Activated CD4-positive, alpha-beta T cell treated with anti-CD3 and anti-CD28 coated beads for 4 hours (primary cell): ENCODE measurements at places on chromosomes 6 and 20.

- DNase-seq = no peak
Observed at GRCh38 chr20:45041464-45042337, 59.2 kb downstream of the KCNS1 start.

- DNase-seq = no peak
Observed at GRCh38 chr6:35021004-35021403, 120.1 kb downstream of the TCP11 start.

DNA sequence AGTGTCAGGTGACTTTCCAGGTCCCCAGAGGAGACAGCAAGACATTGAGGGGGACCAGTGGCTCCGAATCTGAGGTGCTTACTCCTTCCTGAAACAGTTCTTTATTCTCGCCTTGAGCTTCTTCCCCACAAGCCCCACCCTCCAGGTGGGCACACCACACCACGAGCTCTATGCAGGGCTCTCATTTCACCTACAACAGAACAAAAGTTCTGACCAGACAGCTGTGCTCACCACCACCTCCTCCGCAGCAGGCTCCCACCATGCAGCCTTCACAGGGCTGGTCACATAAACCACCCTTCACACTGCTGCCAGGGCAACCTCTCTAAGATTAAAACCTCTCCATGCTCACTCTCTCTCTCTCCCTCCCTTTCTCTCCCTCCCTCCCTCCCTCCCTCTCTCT, 384.5 kb upstream of the ARID1B start:
- DNase-seq = no peak

GRCh38 chr6:168188369-168189199, 109.6 kb upstream of the FRMD1 start:
- DNase-seq = no peak

DNA sequence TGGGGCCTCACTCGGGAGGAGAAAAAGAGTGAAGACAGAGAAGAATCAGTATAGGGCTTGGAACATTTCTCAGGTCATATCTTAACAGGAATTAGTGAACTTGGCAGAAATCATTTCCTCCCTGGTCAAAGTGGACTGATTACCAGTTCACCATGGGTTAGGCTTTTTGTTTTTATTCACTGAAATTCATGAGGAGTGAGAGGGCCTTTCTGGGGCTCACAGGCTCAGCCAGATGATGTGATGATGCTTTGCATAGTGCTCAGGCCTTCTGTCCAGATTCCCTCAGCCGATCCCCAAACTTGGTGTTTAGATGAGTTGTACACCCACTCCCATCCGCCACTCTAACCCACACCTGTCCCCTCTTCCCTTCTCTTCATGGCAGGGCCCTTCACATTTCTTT, 32.5 kb downstream of the SRSF3 start:
- no peak for DNase-seq

DNA sequence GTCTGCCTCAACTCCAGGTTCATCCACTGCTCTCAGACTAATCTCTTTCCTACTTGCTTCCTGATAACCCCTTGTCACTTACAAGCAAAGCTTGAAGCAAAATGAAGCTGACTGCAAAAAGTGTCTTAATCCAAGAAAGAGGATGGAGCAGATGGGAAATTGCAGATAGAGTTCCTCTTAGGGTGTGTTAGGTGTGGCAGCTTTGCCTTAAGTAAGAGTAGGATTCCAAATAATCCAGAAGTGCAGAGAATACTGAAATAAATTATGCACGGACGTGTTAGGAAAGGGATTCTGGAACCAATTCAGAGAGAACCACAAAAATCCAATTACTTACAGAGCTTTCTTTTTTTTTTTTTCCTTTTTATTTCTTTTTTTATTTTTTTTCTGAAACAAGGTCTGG, 6.1 kb upstream of the RPL7L1 start:
- no peak for DNase-seq

- no peak for DNase-seq
Observed at GRCh38 chr6:43088654-43089056, 12.5 kb downstream of the PTK7 start.

DNA sequence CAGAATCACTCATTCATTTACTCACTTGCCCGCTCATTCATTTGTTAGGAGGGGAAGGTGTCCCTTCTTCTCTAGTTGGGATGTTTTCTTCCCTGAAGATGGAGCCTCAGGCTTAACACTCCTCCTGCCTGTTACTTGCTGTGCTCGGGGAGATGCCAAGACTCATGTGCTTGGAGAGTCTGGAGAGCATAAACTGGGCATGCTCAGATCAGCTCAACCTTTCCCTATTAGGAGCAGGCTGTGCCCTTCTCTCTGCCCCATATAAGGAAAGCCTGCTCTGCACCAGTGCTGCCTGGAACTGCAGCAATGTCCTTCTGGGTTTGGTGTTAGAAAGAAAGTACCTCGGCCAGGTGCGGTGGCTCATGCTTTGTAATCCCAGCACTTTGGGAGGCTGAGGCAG, 18.0 kb upstream of the UBE2V1 start:
- DNase-seq = no peak

DNA sequence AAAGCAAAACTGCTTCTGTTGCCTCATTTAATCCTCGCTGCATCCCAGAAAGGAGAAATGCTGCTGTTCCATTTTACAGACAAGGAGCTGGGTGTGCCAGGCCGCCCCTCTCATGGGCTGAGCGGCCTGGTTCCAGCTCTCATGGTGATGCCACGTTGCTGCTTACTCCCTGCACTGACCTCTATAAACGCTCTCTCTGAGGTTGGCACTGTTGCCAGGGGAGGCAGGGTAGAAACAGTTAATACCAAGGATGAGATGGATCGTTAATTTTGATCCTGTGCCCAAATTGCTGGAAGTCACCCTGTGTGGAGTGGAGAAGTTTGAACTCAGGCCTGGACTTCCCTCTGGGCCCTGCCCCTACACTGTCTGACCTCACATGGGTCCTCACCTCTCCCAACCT, 25.6 kb downstream of the SIRPA start:
- DNase-seq = no peak

DNA sequence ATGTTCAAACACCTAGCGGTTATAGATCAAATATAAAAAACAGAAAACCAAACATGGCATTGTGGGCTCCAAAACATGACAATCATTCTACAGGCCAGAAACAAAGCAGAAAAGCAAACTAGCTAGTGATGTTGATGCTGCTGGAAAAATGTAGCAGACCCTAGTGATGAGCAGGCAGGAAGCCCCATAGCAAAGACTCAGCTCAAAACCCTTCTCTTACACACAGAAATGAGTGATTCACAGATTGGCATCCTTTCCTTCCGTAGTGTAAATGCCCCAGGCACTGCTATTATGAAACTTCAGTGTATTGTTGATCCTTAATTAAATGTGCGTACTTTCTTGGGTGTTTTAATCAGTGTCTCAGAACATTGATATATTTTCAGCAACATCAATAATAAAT, 425.1 kb downstream of the UTRN start:
- no peak for DNase-seq

GRCh38 chr20:31790401-31790800, 28.8 kb upstream of the MYLK2 start:
- DNase-seq = no peak

DNA sequence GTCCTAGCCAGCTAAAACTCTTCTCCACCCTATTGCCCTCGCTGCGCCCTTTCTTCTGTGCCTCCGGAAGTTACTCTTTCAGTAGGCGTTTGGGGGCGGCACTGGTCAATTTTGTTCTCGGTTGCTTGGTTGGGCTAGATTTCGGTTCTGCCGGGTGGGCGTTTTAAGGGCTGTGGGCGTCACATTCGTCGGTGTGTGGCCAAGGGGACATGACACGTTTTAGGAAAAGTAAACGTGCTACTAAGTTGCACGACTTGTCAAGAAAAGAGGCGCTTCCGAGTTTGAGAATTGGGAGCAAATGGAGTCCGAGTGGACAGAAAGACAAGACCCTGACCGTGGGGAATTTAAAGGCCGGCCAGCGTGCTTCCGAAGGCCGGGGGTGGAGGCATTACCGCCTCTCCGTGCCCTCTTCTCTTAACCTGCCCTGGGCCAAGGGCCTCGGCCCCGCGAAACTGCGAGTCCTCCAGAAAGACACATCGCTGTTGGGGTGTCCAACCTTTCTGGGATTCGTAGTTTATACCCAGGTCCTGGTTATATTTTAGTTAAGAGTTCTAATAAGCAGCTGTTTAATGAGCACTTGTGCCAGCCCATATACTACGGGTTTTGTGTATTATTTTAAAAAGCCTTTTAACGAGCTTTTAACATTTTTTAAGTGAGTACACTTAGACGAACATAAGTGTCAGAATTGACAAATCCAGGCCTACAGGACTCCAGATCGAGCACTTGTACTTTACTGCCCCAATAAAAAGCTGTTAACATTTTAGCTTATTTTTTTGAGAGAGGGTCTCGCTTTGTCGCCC, 664 bp upstream of the BAG6 start:
- no peak for DNase-seq

- no peak for DNase-seq
Observed at GRCh38 chr20:1327241-1327653, 1.7 kb downstream of the SDCBP2 start.

DNA sequence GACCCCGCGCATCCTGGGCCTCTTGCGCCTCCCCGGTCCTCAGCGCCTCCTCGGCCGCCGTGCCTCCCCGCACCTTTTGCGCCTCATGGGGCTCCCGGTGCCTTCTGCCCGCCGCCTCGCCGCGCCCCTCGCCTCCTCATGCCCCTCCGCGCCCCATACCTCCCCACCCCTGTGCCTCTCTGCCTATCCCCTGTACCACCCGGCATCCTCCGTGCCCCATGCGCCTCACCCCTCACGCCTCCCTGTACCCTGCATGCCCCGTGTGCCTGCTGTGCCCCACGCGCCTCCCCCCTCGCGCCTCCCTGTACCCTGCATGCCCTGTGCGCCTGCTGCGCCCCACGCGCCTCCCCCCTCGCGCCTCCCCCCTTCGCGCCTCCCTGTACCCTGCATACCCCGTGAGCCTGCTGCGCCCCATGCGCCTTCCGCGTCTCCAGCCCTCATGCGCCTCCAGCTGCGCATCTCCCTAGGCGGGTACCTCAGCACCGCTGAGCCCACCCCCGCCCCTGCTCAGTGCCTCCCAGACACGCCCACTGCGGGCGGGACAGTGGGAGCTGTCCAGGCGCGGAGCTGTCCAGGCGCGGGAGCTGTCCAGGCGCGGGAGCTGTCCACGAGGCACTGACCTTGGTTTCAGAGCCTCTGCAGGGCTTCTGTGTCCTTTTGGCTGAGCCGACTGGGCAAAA, 37.1 kb downstream of the IGF2R start:
- DNase-seq = no peak

DNA sequence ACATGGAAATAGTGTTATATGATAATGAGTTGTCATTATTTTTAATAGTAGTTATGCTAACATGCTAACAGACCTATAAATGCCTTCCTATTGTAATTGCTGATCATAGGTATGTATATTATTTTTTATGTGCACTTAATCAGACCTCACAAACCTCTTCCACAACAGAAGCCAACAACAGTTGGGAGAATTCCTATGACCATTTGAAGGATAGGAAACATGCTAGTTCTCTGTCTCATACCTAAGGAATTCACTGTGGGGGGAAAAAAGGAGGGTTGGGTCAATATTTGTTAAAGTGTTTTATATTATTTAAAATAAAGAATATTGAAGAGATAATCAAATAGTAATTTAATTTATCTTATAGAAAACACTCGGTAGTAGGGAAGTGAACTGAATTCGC, 990.9 kb downstream of the EPHA7 start:
- no peak for DNase-seq

DNA sequence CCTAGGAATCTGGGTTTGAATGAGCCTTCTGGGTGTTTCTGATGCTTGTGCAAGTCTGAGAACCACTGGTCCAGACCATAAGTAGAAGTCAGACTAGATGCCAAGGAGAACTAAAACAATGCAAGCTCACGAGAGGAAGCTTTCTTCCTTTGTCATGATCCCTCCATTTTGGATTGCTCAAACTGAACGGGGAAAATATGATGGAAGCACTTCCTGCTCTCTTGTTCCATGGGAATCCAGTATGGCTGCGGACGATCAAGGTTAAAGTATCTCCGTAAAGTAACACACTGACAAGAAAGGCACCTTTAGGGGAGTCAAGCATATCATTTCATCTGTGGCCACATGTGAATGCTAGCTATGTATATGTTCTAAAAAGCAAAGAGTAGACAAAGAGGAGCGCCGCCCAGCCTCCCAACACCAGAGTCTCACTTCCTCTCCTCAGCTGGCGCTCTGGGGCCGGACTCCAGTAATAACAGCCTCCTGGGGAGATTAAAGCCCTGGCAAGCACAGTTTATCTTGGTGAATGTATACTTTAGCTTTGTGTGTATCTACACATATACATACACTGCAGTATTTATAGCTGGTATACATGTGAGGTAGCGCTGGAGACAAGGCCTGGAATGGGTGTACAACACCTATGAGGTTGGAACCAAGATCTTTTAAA, 88.1 kb downstream of the FOXC1 start:
- no peak for DNase-seq

DNA sequence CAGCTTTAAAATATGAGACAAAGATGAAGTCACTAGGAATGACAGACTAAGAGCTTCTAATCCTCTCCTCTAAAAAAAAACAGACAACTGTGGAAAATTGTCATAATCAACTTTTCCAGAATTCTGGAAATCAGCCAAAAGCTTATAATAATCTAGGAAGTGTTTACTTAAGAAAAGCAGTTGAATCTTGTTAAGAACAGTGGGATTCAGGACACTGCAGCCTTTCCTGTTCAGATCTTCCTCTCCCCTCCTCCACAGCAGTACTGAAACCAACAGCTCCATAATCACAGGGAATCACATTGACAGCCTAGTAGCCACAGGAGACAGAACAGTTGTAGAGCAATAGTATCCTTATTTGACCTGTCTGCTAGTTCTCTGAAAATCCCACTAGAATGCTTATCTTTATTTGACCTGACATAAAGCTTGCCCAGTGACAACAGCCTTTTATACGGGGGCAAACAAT, 41.6 kb downstream of the IBTK start:
- no peak for DNase-seq

DNA sequence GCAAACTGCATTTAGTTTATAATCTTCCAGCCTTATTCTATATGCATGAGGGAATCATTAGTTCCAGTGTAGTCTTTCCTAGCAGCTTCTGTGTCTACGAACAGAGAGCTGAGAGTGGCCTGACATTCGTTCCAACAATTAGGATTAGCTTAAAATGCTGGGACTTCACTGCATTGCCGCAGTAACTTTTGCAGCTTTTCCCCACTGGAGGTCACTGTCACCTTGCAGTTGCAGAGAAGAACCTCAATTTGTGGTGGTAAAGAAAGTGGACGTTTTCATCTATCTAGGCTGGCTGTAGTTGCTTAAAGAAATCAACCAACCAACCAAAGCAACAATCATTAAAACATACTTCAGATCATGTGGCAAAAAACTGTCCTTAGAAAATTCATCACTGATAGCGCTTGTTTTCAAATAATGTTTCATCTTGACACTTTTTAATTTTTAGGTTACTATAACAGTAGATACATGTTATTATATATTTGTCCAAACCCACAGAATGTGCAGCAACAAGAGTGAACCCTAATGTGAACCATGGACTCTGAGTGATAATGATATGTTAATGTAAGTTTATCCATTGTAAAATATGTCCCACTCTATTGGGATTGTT, 12.2 kb downstream of the MYLK4 start:
- DNase-seq = peak; percentile 28

GRCh38 chr20:58891086-58891717, 38.7 kb downstream of the GNAS start:
- peak; percentile 77 for DNase-seq

DNA sequence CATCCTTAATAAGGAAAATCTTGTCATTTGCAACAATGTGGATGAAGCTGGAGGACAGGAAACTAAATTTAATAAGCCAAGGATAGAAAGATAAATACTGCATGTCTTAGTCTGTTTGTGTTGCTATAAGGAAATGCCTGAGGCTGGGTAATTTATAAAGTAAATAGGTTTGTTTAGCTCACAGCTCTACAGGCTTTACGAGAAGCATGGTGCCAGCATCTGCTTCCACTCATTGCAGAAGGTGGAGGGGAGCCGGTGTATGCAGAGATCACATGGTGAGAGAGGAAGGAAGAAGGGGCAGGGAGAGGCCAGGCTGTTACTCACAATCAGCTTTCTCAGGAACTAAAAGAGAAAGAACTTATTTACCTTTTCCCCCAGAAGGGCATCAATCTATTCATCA, 118.9 kb upstream of the SMLR1 start:
- no peak for DNase-seq
